Stimulated activated CD8-positive, alpha-beta memory T cell treated with anti-CD3 and anti-CD28 coated beads, Interleukin-7, amount 100 ng/mL, for 1 hour (primary cell): ENCODE measurements at places on chromosomes 11 and 22.

- peak; percentile 56 for DNase-seq
These were observed at the start of gene SWAP70 for GRCh38 chr11:9663699-9664275. TSS of gene SWAP70 (plus strand) at chr11:9664077. CDS start at chr11:9664180, 103 bp downstream.

- DNase-seq: no peak
These were observed 10.1 kb upstream of the GAB2 start for GRCh38 chr11:78427615-78428265.

GRCh38 chr11:396948-397548, 3.0 kb downstream of the PKP3 start:
- no peak for DNase-seq

GRCh38 chr11:89452780-89453179, 38.4 kb downstream of the NOX4 start:
- no peak for DNase-seq

GRCh38 chr22:22099833-22100812, 117.5 kb upstream of the TOP3B start:
- no peak for DNase-seq

DNA sequence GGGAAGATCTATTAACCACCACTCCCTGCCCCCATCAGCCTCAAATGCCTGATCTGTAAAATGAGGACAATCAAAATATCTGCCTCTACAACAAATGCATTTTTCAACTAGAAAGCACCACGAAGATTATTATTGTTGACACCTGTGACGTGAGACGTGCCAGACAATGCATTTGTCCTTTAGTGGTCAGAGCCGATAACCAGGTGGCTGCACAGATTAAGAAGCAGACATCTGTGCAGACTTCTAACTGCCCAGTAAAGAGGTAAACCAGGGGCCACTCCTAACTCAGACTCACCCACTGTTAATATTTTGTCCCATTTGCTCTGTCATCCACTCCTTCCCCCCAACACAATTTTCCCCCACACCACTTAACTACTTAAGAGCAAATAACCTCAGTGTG, 11.7 kb downstream of the PLEKHA7 start:
- DNase-seq: no peak

- DNase-seq: no peak
These were observed 18.4 kb upstream of the TMEM191C start for GRCh38 chr22:21448627-21449416.
